GM19239 (cell line): ENCODE measurements at places on chromosomes 11 and 22.

DNA sequence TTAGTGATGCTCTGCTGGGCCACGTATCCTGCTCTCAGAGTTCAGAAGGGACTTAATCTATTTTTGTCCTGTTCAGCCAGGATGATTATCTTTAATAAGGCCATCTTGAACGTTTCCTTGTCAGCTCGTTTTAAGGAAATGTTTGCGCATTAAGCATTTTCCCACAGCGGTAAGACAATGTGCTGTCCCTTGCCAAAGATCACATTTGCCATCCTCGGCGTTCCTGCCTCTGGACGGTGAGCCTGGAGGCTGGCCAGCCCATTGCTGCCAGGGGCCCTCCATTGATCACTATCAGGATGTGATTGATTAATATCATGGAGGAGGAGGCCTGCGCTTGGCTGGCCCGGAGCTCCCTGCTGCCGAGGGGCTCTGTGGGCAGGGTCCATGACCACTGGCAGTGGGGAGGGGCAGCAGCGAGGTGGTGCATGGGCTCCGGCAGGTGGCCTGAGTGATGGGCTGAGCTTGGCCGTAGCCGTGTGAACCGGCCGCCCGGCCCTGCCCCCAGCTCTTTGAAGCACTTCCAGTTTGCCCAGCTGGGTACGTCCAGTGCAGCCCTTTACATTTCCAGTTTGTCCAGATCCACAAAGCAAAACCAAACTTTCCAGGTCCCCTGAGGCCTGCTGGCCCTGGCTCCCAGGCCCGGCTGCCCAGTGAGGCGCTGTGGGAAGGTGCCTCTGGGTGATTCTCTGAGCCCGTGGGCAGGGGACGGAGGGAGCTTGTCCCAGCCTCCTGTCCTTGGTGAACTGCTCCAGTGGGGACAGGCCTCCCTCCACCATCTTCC is 49.5 kb upstream of the SMIM38 start:
- DNase-seq: no peak

GRCh38 chr11:112583261-112583893 is 322.7 kb upstream of the PLET1 start:
- DNase-seq: peak; percentile 28

- no peak for DNase-seq
Measured at GRCh38 chr11:68061508-68061907, 22.7 kb downstream of the TCIRG1 start.

DNA sequence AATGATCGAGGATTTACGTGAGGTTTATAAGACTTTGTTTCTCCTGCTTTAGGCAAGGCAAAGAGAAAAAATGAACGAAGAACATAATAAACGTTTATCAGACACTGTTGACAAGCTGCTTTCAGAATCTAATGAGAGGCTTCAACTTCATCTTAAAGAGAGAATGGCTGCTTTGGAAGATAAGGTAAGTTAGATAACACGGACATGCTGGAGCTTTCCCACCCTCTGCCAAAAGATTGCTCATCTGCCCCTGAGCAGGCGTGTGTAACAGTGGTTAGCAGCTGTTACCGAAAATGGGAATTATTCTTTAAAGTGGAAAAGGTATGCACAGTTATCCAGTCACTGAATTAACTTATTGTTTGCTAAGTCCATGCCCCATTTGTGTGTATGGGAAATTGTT is 62.8 kb upstream of the CTTN start:
- no peak for DNase-seq

DNA sequence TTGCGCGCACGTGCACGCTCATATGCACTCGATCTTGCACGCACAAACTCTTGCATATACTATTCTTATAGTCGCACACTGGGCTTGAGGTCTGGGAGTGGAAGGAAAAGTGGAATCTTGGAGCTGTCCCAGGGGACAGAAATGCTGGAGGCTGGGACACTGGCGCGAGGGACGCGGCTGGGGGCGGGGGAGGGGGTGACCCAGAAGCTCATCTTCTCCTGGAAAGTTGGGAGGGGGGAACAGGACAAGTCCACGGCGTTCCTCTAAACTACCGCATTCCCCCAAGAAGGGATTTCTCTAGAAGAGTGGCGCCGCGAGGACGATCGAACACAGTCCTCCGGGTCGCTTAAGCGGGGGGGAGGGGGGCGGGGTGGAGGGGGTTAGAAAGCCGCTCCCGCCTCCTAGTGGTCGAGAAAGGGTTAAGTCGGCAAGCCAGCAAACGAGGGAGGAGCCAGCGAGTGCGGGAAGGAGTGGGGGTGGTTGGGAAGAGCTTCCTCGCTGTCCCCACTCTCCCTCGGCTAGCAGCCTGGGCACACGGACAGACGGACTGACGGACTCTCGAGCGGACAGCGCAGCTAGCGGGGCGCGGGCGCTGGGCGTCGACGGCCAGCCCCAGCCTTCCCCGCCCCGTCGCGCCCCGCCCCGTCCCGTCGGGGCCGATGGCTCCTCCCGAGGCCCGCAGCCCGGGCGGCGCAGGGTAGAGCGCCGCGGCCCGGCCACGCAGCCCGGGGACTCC is at the start of gene RTN4RL2:
Gene RTN4RL2 (plus strand): TSS at position 507 of the 736 bp plus-strand sequence. CDS start 338 bp downstream, outside the sequence.
- DNase-seq: peak; percentile 86

DNA sequence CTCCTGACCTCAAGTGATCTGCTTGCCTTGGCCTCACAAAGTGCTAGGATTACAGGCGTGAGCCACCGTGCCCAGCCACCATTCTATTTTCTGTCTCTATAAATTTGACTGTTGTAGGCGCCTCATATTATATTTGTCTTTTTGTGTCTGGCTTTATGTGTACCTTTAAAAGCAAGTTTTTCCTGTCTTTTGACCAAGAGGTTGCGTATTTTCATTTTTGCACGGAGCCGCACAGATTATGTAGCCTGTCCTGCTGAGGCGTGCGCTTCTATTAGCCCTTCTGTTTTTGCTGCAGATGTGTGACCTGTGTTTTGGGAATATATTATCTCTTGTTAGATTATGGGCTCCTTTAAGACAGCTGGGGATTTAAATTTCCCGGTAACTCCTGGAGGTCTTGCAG is 40.4 kb upstream of the WEE1 start:
- no peak for DNase-seq
